NCI-H2081 (cell line): ENCODE measurements at places on chromosomes 16 and 17.

GRCh38 chr16:84421081-84421937 is 53.0 kb downstream of the ATP2C2 start:
- DNase-seq, result no peak

DNA sequence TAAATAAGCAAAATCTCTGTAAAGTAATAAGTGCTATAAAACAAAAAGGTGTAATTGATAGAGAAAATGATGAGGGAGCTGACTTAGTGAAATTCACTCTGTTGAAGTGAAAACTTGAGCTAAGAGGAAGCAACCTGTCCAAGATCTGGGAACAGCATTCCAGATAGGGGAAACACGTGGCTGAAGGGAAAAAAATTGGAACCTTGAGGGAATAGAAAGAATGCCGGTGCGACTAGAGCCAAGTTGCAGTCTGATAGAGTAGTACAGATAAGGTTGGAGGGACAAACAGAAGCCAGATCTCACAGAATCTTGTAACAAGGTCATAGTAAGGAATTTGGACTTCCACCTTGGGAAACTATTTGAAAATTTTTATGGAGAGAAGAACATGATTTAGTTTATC is 623 bp upstream of the DDX52 start:
- DNase-seq, result no peak

GRCh38 chr16:57882792-57883191 is 80.5 kb upstream of the KIFC3 start:
- DNase-seq, result no peak

GRCh38 chr17:16407911-16408588 is 7.3 kb upstream of the TRPV2 start:
- DNase-seq, result no peak

GRCh38 chr17:45022288-45022648 is 29.2 kb downstream of the DCAKD start:
- no peak for DNase-seq

DNA sequence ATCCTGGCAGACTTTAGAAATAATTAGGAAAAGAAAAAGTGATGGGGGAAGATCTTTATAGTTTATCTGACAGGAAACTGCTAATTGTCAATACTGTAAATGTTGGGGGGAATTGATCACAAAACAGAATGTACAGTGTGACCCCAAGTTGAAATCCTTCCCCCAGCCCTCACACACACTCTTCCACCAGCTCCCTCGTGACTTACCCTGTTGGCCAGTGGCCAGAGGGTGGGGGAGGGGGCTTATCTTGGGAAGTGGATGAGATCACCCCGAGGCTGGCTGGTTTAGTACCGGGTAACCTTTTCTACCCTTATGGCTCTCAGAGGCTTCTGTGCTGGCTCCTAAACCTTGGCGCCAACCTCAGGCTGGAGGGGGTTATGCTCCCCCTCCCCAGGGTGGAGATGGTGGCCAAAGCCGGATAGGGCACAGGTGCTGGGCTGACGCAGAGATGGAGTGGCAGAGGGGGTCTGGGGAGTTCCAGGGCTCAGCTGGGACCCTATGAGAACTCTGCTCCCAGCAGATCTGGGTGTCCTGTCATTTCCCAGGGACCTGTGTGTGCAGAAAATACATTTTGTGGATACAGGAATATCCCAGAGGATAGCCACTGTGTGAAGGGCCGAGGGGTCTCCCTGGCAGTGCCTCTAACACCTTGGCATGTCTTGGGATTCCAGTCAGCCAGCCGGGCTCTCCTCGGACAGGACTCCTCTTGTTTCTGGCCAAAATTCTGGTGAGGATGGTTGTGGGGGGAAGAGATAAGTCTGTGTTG is 18.6 kb downstream of the CDH16 start:
- DNase-seq, result no peak

- no peak for DNase-seq
Observed at GRCh38 chr17:58344047-58344790, 7.8 kb downstream of the SUPT4H1 start.

- DNase-seq, result no peak
Observed at GRCh38 chr17:2369039-2369438, 31.7 kb downstream of the SGSM2 start.

DNA sequence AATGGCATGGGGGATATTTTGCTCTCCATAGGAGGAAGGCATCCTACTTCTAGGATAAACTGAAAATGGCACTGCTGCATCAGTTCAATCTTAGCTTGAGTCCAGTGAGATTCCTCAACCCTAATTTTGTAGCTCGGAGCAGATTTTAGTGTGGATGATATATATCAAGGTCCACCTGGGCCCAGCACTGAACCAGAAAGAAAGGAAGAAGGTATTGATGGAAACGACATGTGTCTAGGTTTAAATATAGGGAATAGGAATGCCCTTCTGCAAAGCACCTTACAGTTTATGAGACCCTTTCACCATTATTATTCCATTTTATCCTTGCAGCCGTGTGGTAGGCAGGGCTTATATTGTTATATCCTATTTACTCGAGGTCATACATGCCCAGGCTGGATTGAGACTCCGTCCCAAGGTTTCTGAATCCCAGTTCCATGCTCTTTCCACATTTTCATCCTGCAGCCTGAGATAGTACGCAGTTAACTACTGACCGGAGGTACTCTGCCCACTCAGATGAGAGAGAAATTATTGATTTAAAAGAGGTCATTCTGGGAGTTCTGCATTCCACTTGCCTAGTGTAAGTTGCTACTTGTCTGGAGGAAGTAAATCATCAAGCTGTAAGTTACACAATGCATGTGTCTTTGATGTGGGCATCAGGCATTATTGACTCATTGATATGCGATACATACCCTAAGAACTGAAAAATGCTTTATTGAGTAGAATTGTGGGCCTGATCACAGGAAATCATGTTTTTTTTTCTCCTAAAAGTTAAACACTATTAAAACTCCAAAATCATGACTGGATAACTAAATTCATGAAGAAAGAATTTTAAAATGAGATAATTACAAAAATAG is 10.1 kb downstream of the KRT39 start:
- DNase-seq, result no peak

DNA sequence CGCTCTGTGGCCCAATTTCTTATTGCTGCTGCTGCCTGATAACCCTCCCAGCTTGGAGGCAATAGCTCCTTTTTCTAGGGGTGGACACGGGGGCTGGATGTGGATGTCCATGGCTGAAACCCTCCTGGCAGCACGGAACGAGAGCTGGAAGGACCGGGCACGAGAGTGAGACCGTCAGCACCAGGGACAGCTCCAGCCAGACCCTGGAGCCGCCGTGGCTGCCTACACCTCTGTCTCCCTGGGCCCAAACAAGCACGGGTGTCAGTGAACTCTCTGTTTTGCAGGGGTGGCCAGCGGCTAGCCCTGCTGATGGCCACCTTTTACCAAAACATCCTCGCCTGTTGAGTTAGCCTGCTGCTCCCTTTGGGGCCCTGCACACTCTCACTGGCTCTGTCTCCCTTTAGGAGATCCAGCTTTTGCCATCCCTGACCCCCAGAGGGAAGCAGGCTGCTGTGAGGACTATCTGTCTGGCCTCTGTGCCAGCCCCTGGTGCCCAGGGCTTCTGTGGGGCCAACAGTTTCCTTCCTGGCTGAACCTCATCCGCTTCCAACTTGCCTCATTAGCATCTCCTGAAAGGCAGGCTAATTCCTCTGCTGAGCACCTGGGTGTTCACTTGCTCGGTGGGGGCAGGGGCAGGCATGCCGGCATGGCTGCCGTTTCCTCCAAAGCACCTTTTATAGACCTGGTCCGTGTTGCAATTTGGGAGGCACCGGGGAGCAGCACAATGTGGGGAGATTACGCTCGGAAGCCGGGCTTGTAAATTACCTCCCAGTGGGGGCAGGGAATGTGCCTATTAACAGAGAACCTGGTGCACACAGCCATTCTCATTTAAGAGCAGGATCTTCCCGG is 118.1 kb downstream of the ENGASE start:
- DNase-seq, result no peak

- no peak for DNase-seq
Observed at GRCh38 chr17:29557085-29557738, 9.6 kb downstream of the ABHD15 start.

DNA sequence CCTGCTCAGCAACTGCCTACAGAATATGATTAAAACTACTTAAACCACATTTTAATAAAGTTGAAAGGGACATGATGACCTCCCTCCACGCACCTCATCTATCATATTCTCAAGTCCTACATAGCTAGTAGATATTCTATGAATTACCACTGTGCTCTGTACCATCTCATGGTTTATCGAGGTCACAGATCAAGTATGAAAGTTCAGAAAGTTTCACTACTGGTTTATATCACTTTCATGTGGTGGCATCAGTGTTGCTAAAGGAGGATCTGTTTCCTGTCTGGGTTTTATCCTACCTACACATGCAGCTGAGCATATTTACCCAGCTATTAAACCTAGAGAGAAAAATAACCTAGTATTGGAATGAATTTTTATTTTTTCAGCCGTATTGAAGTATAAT is 214.9 kb upstream of the MON1B start:
- peak; percentile 23 for DNase-seq

DNA sequence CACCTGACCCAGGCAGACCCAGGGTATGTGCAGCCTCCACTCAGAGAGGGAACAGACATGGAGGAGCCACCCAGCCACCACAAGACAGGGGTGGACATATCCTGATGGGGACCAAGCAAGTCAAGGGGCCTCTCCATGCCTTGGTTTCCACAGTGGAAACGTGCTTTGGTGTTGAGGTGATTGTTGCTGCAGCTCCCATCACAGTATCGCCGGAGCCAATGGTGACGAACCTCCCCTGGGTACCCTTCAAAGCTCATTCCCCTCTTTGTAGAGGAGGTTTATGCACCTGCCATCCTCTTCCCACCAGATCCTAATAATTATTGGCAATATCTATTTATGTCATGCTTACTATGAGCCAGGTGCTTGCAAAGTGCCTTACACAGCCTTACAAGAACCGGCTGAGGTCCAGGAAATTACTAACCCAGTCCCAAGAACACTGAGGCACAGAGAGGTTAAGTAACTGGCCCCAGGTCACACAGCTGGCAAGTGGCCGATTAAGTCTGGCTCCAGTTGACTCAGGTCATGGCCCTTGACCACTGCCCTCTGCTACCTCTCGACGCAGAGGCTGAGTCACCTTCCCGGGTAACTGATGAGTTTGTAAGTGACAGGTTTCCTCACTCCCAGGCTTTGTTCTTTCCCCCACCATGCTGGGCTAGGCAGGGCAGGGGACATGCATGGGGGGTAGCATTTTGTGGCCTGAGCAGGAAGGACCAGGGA is 20.6 kb downstream of the SLC12A3 start:
- DNase-seq, result no peak

DNA sequence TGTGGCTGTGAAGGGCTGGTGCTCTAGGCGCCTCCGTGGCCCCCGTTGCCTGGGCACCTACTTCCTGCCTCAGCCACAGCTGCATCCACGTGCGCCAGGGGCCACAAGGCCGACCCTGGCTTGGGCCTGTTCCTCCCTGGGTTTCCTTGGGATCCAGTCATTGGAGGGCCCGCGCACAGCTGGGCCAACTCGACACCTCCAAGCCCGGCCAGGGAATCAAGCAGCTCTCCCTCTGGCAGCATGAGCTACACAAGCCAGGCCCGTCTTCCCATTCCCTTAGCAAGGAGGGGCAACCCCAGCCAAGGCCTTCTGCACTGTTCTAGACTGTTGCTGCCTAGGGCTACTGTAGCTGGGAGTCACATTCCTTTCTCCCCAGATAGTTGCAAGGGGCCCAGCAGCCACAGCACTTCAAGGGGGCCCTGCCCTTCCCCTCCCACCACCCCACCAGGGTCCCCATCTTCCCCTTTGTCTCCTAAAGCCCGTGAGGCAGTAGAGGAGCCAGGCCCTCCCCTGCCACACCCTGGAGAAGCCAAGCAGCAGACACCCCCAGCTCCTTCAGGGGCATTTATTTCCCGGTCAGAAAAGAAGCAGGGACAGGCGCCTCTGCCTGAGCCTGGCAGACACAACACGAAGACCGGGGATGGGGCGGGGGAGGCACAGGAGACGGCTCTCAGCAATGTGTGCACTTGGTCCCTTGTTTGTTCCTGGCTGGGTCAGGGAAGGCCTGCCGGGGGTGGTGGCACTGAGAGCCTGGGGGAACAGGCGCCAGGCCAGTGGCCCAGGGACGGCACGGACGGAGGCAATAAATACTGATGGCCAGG is 3.8 kb downstream of the ARHGDIA start:
- peak; percentile 30 for DNase-seq
